Activated CD8-positive, alpha-beta memory T cell treated with anti-CD3 and anti-CD28 coated beads for 4 hours (primary cell): ENCODE measurements at places on chromosomes 4 and X.

GRCh38 chrX:74922922-74923543 lies 2.2 kb downstream of the NEXMIF start:
- DNase-seq: no peak

DNA sequence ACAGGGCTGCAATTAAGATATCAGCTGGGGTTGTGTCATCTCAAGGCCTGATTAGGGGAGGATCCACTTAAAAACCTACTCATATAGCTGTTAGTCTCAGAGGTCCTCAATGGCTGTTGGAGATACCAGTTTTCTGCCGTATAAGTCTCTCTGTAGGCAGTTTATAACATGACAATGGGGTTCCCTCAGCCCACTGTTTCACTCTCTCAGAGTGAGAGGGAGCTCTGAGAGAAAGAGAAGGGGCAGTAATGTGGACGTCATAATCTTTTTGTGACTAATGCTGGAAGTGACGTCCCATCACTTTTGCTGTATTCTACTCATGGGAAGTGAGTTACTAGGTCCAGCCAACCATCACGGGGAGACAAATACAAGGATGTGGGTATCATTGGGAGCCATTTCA lies 70.3 kb downstream of the STIM2 start:
- no peak for DNase-seq

DNA sequence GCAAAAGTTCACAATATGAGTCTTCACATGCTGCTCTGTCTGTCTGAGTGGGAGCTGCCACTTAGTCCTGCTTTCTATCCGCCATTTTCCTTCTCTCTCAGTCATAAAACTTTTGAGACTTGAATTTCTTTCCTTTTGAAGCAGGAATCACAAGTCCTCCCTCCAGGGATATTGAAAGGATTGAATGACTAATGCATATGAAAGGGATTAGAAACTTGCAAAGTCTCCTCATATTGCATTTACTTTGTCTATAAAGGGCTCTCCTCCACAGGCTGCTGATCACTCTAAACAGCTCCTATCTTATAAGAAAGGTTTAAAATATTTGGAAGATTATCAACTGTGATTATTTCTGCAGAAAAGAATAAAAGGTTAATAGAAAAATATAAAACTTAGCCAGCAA lies 879.1 kb downstream of the ARAP2 start:
- DNase-seq: no peak

- DNase-seq: no peak
Measured at GRCh38 chr4:177464026-177464425, 21.8 kb upstream of the AGA start.

- DNase-seq: no peak
Measured at GRCh38 chr4:148730766-148731165, 288.6 kb upstream of the NR3C2 start.

DNA sequence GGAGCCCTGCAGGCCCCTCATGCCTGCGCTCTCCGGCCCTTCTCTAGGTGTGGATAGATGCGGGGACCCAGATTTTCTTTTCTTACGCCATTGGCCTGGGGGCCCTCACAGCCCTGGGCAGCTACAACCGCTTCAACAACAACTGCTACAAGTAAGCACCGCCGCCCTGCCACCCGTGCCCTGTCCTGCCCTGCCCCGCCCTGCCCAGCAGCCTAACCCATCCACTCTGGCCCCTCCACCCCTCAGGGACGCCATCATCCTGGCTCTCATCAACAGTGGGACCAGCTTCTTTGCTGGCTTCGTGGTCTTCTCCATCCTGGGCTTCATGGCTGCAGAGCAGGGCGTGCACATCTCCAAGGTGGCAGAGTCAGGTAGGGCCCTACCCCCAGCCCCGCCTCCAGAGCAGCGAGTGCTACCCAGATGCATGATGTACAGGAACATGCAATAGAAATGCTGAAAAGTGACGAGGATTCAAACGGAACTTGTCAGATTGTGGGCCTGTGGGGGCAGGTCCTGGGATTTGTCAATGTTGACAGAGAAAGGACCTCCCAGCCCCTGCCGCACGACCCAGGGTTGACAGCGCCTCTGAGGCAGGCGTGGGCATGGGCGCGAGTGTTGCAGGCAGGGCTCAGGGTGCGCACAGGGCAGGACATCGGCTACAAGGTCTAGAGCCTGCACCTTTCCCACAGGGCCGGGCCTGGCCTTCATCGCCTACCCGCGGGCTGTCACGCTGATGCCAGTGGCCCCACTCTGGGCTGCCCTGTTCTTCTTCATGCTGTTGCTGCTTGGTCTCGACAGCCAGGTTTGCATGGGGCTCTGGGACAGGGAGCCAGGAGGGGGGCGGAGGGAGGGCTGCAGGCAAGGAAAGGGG lies 5.7 kb downstream of the SLC6A8 start:
- no peak for DNase-seq

GRCh38 chr4:25117274-25117673 lies 43.0 kb downstream of the SEPSECS start:
- no peak for DNase-seq

DNA sequence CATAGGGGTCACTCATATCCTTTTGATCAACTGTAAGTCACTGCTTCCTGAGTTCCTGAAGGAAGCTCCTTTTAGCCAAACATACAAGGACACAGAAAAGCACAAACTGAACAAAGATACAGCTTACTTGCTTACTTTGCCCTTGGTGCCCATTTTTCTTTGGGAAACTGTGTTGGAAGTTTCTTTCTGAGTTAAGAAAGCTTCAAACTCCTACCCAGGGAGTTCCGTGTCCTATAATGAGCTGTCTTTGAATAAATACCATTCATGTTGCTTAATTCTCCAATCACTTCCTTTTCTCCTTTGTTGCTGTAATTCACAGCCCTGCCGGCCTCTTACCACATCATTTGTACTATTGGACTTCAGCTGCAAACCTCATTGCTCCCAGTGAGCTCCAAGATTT lies at the start of gene ADH4:
Gene ADH4 (minus strand): TSS at position 228 of the 400 bp plus-strand sequence. CDS start 75 bp downstream, at position 153.
- no peak for DNase-seq

DNA sequence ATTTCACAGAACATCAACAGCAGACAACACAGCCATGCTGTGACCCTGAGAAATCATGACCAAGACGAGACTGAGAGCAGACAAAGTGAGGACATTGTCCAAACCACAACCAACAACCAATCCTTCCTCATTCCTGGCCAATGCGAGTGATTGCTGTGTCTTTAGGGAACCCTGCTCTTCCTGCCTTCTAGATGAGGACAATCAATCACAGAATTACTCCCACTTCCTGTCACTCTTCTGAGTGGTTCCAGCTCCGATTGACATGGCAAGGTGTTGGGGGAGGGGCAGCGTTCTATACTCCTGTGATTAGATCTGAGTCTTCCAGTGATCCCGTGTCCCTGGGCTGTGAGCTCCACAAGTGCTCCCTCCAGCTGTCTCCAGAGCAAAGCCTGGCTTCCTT lies 227.8 kb downstream of the STIM2 start:
- no peak for DNase-seq

DNA sequence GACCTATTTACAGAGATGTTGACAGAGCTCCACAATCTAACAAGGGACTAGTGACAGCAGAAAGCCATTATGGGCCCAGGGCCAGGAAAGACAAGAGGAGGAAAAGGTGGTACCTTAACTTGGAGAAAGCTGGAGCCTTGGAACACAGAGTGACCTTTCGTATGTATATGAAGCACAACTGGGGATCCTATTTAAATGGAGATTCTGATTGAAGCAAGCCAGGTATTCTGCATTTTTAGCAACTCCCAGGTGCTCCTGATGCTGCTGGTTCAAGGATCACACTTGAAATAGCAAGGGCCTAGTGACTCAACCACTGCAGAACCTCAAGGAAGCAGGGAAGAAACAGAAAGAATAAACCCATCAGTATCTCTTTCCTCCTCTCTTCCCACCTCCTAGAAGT lies 99.4 kb downstream of the TMEM47 start:
- no peak for DNase-seq

GRCh38 chrX:153886915-153887314 lies 942 bp upstream of the L1CAM start:
- DNase-seq: no peak

GRCh38 chr4:57575426-57575825 lies 465.2 kb upstream of the IGFBP7 start:
- no peak for DNase-seq

DNA sequence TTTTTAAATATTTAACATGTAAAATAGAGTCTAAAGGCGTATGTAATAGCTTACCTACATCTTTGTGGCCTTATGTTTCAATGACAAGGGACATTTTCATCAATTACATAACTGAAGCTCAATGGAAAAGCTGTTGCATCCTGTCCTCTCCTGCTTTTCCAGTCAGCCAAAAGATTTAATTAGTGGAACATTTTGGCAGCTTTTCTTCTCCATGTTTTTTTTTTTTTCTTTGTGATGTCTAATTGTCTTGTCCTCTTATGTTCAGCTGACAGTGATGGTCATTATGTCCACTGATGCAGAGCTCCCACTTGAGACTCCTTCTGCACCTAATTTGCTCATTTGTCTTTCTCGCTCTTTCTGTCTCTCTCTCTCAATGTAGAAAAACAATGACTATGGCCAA lies 422.2 kb downstream of the GABRG1 start:
- no peak for DNase-seq
